ENCODE measurements at places on chromosomes 2 and 18.

- DNase-seq: no peak
Measured at GRCh38 chr18:59520562-59521355, 161.7 kb upstream of the LMAN1 start.

DNA sequence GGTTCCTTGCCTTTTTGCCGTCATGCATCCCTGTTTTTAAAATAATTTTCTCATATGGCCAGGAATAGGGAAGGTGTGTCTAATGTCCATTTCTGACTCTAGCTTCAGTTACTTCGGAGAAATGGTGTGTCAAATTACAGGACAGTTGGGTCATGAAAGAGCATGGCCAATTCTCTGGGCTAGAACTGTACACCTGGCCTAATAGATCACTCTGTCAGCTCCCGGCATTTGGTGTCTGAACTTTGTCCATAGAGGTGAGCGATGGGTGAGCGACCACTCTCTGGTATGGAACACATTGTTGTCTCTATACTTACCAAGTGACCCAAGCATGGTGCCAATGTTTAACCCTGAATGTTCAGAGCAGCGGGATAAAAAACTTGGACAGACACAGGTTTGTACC lies 38.3 kb upstream of the ASB18 start:
- DNase-seq: no peak

- peak; percentile 38 for DNase-seq
Measured at GRCh38 chr2:50863218-50863617, 168.7 kb downstream of the NRXN1 start.

DNA sequence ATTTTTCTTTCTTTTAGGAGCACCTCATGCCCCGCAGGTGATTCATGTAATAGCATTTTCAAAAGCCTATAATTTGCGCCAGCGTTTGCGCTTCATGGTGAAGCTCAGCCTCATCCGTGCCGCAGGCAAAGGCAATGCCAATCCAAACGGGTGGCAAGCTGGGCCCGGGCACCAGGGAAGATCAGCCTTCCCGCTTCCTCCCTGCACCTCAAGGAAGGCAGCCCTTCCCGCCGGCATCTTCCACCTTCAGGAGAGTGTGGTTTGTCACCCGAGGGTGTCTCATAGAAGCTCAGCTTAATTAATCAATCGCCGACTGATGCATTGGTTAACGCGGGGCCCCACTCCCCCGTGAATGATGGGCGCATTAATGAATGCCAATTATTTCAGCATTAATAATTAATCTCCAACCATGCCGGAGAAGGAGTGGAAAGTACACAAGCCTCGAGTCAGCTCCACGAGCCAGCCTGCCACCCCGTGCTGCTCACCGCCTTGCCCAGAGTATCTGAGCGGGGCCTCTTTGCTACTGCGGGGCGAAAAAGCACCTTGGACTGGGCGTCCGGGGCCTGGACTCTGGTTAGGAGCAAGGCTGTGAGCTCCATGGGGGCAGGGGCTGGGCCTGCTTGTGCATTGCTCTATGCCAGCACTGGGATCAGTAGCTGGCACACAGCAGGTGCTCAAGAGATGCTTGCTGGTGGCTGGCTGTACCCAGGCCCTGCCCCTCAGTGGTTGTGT lies 13.0 kb downstream of the INHBB start:
- no peak for DNase-seq

- DNase-seq: no peak
Measured at GRCh38 chr2:158533009-158533408, 76.3 kb downstream of the PKP4 start.

- DNase-seq: no peak
Measured at GRCh38 chr2:108988796-108989713, at the start of gene EDAR. Gene EDAR, minus strand, starts transcription at chr2:108989220. Its CDS starts 58,206 bp downstream, at chr2:108931014.

All from NCI-H187 treated with DMSO at 0.1 percent for 48 hours (cell line).